ENCODE measurements at places on chromosomes 16 and 17.
A peak's percentile ranks its signal among the peaks of the same experiment; 100 is the strongest.

- no peak overlapping the region for H3K4me3 ChIP-seq
- no peak for DNase-seq
- no peaks in the 10 kb centered on the region for H3K27me3 ChIP-seq
Measured at GRCh38 chr17:55090079-55090492, 121.5 kb downstream of the STXBP4 start.

DNA sequence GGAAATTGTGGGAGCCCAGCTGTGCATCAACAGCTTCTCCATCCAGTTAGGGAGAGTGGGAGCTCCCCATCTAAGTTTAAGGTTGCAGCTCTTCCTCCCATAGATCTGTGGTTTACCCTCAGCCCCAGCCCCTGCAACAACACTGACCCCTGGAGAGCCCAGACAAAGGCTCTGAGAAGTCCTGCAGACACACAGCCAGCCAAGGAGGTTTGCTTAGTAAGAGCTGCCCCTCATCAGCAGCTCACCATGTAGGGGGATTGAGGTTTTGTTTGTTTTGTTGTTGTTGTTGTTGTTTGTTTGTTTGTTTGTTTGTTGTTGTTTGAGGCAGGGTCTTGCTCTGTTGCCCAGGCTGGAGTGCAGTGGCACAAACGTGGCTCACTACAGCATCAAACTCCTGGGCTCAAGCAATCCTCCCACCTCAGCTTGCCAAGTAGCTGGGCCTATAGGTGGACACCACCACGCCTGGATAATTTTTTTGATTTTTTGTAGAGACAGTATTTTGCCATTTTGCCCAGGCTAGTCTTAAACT, 138.6 kb downstream of the CLEC16A start:
- H3K4me1 ChIP-seq, result no peaks in the 10 kb centered on the region
- H3K27me3 ChIP-seq, result no peaks in the 10 kb centered on the region
- no peak overlapping the region for H3K4me3 ChIP-seq
- H3K36me3 ChIP-seq, result no peaks in the 10 kb centered on the region
- no peak overlapping the region for H3K27ac ChIP-seq

DNA sequence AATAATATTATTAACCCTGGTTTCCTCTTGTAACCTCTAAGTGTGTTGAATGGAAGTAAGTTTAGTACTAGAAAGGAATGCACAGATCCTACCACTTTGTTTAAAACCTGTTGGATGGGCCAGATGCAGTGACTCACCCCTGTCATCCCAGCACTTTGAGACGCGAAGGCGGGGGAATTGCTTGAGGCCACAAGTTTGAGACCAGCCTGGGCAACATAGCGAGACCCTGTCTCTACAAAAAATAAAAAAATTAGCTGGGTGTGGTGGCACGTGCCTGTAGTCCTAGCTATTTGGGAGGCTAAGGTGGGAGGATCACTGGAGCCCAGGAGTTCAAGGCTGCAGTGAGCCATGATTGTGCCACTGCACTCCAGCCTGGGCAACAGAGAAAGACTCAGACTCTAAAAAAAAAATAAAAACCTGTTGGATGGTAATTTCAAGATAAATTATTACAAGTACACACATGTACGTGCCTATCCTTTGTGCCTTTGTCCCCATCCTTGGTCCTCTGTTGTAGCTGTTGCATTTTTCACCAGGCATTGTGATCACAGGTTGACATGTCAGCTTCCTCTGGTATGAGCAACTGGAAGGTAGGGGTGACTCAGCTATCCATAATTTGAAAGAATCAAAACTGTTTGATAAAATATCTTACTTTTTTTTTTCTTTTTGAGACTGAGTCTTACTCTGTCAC, 30.7 kb upstream of the METTL9 start:
- no peaks in the 10 kb centered on the region for H3K36me3 ChIP-seq
- no peak for DNase-seq
- no peak overlapping the region for H3K4me3 ChIP-seq
- no peaks in the 10 kb centered on the region for H3K4me1 ChIP-seq
- H3K27me3 ChIP-seq, result no peaks in the 10 kb centered on the region
- no peak overlapping the region for H3K27ac ChIP-seq

GRCh38 chr17:35740997-35741931, 9.8 kb downstream of the RASL10B start:
- H3K27me3 ChIP-seq, result peaks cover 7% of the 10 kb centered on the region
- no peaks in the 10 kb centered on the region for H3K4me1 ChIP-seq
- H3K27ac ChIP-seq, result no peak overlapping the region

DNA sequence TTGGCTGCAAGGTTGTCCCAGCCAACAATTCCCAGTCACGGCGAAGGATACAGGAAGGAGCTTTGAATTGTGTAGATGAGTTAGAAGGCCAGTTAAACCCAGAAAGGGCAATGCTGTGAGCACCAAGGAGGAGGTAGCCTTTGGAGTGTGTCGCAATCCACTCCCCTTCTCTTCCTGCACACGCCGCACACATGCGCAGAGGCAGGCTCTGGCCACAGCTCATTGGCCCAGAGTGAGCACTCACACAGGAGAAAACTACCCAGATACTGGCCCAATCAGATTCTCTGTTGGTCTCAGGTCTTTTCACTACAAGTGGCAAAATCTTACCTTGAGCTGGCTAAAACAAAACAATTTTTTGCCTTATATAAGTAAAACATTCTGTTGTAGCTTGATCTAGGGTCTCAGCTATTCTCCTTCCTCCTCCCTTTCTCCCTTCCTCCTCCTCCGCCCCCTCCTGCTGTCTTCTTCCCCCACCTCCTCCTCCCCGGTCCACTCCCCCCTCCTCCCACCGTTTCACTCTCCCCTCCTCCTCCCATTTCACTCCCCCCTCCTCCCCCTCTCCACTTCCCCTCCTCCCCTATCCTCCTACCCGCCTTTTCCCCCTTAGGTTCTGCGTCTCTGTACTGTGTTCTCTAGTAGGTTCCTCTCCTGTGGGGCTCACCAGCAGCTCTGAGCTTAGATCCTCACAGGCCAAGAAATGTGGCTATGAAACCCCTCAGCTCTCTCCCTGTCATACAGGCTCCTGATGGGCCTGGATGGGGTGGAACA, 344.9 kb downstream of the CPPED1 start:
- H3K27ac ChIP-seq, result peak overlapping the region; percentile 41
- no peaks in the 10 kb centered on the region for H3K36me3 ChIP-seq
- H3K27me3 ChIP-seq, result no peaks in the 10 kb centered on the region
- H3K4me1 ChIP-seq, result peaks cover 24% of the 10 kb centered on the region
- H3K4me3 ChIP-seq, result peak overlapping the region; percentile 27

Measured in naive thymus-derived CD4-positive, alpha-beta T cell (primary cell).